Mesenteric fat pad (tissue), 1 donor: ENCODE measurements at places on chromosomes 1 and 21. TPM values are rescaled to one million over a fixed set of nuclear protein-coding genes. Genes with fewer than 3 reads are reported as not detected.

GBP4 gene
- 9.7 TPM for total RNA-seq

PDE4DIP gene
- total RNA-seq, result 126 TPM

USP21 gene
- 16.5 TPM for total RNA-seq

MRPL24 gene
- 89.6 TPM for total RNA-seq

VAV3 gene
- 11.4 TPM for total RNA-seq

PLA2G5 gene
- 5.5 TPM for total RNA-seq

PSMB4 gene
- 229 TPM for total RNA-seq

CELA2B gene
- not detected for total RNA-seq

ABCG1 gene
- 25.9 TPM for total RNA-seq

CITED4 gene
- total RNA-seq, result 20.6 TPM

TNFRSF8 gene
- total RNA-seq, result 2.1 TPM

HAO2 gene
- not detected for total RNA-seq

PTGER3 gene
- 253 TPM for total RNA-seq

REG4 gene
- total RNA-seq, result 0.26 TPM

DNA sequence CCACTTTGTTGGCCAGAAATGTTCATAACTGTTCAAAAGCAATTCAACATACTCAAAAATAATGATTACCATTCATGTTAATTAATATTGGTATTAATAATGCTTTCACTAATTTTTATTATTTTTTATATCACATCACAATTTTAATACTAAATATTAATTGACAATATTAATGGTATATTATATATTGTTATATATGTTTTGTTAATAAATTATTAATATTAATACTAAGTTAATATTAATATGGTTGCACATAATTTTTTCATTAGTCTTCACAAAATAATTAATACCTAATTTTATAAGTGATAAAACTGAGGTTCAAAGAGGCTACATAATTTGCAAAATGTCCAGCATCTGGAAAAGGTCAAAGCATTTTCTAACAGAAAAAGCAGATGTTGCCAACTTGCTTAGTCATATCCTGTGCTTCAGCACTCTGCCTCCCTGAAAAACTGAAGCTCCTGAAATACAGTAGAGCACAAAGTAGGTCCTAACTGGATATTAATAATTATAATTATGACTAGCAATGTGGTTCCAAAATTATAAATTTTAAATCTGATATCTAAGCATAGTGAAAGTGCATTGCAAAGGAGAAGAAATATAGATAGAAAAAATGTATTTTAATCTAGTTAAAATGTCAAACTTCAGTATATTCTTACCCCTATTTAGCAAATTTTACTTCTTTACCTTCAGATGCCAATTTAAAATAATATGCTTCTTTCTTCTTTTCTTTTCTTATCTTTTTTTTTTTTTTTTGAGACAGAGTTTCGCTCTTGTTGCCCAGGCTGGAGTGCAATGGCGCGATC lies 123.2 kb upstream of the TNFSF4 start:
- DNase-seq, result no peak

DNA sequence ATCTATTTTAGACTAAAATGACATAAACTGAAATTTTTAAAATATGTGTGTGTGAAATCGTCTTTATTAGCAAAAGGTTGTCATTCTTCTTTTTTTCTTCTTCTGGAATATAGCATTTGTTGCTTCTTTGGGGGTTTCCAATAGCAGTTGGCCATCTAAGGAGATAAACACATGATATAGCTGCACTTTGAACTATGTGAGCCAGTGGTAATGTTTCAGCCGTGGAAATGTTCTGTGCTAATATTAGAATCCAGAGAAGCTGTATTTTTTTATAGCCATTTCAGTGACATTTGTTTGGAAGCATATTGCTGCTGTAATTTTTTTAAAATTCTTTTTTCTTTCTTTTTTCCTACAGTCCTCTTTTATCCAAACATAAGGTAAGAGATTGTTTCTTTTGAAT lies 75.1 kb downstream of the CNST start:
- DNase-seq, result no peak

DNA sequence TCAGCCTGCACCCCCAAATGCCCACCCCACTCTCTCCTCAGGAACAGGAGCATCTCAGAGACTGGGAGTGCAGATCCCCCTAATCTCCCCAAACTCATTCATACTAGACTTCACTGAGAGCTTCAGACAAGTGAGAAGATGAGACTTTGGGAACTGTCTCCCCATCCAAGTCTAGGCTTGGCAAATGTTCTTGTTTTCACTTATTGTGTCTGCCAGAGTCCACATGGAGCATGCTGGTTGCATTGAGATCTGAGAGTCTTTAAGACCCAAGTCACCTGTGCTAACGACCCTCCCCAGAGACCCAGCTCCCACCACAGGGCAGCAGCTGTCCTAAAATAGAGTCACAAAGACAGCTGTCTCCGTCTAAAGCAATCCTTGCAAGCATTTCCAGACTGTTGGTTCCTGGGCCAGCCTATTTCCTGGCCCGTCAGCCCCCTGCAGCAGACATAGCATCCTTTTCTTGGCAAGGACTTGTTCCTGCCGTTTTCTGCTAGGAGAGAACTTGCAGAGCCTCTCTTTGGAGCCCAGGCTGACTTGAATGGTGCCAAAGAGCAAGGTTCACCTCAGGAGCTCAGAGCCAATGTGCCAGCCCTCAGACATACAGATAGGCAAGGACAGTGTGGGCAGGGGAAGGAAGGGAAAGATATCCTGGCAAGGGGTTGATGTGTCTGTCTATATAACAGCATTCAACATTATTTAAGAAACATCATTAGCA lies 1.9 kb upstream of the CNTN2 start:
- no peak for DNase-seq

DNA sequence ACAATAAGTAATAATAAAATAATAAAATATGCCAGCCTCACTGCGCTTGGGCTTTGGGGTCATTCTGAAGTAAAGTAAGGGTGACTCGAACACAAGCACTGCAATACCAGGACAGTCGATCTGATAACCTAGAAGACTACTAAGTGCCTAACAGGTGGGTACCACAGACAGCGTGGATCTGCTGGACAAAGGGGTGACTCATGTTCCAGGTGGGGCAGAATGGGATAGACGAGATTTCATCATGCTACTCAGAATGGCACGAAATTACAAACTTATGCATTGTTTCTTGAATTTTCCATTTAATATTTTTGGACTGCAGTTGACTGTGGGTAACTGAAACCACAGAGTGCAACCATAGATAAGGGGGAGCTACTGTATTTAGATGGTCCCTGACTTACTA lies 221.1 kb upstream of the GREM2 start:
- no peak for DNase-seq

DNA sequence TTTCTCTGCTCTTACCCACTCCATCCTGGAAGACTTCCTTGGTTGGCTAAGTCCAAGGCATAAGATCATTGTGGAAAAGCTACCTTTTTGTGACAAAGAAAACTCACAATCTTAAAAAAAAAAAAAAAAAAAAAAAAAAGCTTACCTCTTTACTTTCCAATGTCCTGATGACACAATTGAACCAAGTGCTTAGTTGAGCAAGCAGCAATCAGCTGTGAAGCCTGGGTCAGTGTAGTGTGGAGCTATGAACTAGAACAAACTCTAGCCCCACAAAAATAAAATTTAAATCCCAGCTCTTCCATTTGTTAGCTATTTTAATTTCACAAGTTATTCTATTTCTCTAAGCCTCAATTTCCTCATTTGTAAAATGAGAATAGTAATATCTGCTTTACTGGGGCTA lies 647.6 kb downstream of the LMO4 start:
- DNase-seq, result no peak

- no peak for DNase-seq
Observed at GRCh38 chr1:119808491-119808890, 2.8 kb downstream of the REG4 start.

GRCh38 chr1:92399076-92399475 lies 87.6 kb downstream of the GFI1 start:
- no peak for DNase-seq

DNA sequence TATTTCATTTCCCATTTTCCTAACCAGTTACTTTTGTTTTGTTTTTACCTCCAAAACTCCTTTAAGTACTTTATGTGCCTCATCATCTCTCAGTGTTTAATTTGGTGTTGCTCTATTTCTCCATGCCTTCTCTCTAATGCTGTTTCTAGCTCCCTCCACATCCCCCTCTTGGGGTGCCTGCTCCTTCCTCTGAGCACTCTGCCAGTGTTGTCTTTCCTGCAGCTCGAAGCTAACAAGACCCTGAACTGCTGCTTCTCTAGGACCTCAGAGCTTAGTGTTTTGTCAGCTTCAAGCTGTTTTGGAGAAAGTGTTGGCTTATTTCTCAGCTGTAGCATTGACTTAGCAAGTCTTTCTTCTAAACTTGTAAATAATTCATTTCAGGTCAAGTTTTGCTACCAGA lies 290.6 kb downstream of the DPYD start:
- no peak for DNase-seq

DNA sequence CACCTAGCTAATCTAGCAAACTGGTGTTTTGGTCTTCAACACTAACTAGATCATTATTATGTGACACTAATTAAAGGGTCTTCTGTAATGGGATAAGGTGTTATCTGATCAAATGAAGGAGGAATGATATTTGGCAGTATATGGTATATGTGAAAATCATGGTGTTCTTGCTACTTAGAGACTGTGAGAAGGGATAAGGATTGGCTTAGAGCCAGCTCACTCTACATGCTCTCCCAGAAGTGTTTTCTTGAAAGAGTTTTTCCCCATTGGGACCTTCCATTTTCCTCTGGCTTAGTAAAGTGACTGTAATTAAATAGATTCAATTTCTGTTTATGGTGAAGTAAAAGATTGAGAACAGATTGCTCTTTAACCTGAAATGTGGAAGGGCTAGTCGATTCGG lies 71.2 kb upstream of the RGL1 start:
- no peak for DNase-seq

DNA sequence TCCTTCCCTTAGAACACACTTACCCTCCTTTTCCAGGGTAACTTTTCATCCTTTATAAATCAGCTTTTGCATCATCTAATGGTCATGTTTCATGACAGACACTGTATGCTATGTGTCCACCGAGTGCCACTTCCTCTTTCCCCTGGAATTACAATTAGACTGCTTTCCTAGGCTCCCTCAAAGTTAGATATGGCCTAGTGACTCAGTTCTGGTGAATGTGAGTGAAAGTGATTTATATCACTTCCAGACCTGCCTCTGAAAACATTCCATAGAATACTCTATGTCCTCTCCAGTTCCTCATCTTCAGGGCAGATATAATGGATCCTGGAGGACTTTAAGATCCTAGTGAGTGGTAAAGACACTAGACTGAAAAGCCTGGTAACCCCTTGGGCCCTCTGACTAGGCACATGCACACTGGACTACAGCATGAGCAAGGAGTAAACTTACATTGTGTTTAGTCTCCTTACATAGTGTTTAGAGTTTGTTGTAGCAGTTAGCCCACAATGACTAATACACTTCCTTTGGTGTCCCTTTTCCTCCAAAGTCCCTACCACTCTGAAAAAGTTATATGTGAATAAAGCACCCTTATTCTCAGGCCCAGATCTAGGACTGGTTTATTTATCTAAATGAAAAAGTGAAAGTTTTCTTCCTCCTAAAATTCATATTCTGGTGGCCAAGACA lies 59.3 kb downstream of the GPR88 start:
- DNase-seq, result no peak

- no peak for DNase-seq
Observed at GRCh38 chr21:30839304-30839703, 9.7 kb upstream of the KRTAP7-1 start.

DNA sequence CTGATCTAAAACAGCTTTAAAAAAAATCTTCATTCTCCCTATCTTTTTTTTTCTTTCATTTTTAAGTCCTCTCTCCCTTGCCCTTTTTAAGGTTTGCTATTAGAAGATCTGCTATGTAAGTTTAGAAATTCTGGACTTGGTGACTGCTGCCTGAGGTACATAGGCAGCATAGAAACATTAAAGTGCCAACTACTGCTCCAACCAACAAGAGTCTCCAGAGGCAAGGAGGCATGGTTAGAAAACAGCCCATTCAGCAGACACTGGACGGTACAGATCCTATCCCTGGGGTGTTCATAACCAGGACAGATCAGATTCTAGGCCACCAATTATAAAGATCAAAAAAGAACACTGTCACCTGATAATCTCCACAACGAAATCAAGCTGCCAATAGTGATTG lies 36.6 kb downstream of the GPR3 start:
- DNase-seq, result no peak

GRCh38 chr21:32347977-32348376 lies 44.8 kb downstream of the URB1 start:
- no peak for DNase-seq

DNA sequence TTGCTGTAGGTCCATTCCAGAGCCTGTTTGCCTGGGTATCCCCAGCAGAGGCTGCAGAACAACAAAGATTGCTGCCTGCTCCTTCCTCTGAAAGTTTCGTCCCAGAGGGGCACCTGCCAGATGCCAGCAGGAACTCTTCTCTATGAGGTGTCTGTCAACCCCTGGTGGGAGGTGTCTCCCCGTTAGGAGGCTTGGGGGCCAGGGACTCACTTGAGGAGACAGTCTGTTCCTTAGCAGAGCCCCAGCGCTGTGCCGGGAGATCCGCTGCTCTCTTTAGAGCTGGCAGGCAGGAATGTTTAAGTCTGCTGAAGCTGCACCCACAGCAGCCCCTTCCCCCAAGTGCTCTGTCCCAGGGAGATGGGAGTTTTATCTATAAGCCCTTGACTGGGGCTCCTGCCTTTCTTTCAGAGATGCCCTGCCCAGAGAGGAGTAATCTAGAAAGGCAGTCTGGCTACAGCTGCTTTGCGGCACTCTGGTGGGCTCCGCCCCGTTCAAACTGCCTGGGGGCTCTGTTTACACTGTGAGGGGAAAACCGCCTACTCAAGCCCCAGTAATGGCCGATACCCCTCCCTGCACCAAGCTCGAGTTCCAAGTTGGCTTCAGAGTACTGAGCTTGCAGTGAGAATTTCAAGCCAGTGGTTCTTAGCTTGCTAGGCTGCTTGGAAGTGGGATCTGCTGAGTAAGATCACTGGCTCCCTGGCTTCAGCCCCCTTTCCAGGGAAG lies 8.7 kb upstream of the SLC25A24 start:
- no peak for DNase-seq

DNA sequence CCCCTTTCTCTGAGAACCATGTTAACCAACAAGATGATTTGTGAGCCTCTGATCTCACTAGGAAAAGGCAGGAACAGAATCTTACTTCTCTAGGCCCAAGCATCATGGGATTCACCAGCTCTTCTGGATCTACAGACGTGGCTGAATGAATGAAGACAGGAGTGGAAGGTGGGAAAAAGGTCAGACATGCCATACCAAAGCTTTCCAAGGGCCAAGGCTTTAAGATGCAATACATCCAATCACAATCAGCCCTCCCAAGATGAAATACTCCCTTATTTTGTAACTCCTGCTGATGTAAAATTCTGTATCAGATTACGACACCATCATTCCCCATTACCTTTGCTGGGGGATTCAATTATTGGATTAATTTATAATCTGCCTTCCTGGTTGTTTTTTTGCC lies 80.9 kb downstream of the SSBP3 start:
- DNase-seq, result no peak

- DNase-seq, result no peak
Observed at GRCh38 chr1:157178490-157178889, 40.3 kb upstream of the ETV3 start.

- no peak for DNase-seq
Observed at GRCh38 chr1:78839704-78840277, 166.7 kb downstream of the ADGRL4 start.

DNA sequence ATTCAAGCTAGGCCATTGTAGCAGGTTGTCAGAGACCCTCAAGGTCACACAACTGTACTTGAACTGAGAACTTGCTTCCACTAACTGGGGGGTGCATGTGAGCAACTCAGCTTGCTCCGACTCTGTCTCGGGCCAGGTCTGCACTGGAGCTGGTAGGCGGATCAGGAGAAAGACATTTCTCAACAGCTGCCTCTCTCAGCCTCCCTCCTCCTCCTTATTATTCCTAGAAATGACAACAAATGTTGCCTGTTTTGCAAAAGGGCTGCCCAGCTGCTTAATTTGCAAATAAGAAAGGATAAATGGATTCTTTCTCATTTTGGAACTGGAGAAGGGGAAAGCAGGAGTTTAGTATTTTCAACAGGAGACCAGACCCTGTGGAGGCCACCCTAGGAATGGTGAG lies 140.5 kb downstream of the RHOU start:
- DNase-seq, result no peak
